H1 (cell line): ENCODE measurements at places on chromosomes 2 and 18.

DNA sequence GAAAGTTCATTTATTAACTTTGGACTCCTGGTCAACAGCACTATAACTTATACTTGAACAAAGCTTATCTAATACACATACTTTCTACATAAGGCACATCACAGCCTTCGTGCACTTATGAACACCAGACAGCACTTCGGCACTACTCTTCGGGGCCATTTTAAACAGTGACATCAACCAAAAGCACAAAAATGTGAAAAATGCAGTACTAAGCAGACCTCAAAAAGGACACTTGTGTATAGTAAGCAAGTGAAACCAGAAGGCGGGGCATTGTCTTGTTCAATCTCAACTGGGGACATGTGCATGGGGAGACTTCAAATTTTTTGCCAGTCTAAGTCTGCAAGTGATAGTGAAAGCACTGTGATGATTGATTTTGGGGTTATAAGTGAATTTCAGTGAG, 163.0 kb downstream of the NCKAP5 start:
- H3K4me1 ChIP-seq, result no peaks in the 10 kb centered on the region
- no peaks in the 10 kb centered on the region for H3K27me3 ChIP-seq
- no peak overlapping the region for H3K4me3 ChIP-seq

DNA sequence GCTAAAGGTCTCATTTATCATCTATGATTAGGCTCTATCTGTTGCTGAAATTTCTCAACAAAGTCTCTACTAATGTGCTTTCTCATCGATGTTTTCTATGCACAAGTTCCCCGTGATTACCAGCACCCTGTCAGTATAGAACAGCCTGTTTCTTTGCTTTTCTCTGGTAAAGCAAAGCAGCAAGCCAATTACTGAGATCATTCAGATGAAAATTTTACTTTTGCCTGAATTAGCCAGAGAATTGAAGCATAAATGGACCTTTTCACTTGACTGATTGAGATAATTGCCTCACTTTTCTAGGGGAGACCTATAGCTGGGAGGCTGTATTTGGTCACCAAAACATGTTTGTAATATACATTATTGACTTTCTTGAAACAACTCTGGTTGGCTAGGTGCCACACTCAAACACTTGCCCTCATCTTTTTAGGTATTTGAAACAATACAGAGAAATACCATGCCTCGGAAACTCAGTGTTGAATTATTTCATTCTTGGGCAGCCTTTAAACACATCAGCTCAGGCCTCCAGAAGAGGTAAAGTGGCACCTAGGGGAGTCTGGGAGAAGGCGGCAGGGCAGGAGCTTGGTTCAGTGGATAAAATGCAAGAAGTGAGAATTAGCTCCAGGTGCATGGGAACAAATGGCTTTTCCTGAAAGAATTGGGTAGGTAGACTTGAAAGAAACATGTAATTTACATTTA, 96.2 kb downstream of the GALNT3 start:
- DNase-seq, result no peak
- peaks cover 14% of the 10 kb centered on the region for H3K4me1 ChIP-seq
- no peaks in the 10 kb centered on the region for H3K27me3 ChIP-seq
- H3K4me3 ChIP-seq, result no peak overlapping the region
- H3K36me3 ChIP-seq, result no peaks in the 10 kb centered on the region

DNA sequence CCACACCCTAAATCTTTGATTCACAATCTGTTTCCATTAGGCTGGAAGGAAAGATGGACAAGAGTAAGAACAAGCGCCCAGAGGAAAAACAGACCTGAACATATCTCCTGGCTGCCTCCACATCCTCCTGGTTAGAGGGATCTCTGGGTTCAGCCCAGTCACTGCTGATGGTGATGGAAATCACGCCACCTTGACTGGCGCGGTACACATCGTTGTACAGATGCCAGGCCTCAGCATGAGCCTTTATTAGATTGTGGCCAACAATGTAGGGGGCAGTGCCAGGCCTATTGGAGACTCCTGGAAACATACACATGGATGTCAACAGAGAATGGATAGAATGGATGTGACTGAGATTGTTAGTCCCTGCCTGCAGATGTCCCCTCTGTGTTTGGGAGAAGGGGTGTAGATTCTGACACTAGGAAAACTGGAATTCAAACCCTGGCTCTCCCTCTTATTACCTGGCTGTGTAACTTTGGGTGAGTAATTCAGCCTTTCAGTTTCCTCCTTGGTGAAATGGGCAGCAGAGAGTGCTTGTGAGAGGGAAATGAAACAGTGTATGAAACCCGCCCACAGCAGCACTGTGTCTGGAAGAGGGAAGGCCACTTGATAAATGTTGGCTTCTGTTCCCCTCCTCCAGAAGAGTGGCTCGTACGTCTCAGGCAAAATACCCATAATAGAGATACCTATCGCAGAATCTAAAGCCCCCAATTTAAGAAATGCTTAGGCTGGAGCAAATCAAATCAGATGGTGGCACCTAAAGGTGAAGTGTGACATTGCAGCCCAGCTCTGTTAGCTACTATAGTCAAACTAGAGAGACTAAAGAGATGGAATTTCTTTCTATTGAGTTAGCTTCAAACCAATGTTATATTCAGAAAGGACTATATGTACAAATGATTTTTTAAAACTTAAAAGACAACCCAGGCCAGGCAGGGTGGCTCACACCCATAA, 36.2 kb downstream of the LCT start:
- no peak for DNase-seq
- H3K4me1 ChIP-seq, result no peaks in the 10 kb centered on the region; the same call in 1 of the 2 replicates
- no peaks in the 10 kb centered on the region for H3K36me3 ChIP-seq
- no peaks in the 10 kb centered on the region for H3K27me3 ChIP-seq
- no peak overlapping the region for H3K27ac ChIP-seq
- H3K4me3 ChIP-seq, result no peak overlapping the region

- H3K36me3 ChIP-seq, result no peaks in the 10 kb centered on the region
- H3K27me3 ChIP-seq, result no peaks in the 10 kb centered on the region
- H3K27ac ChIP-seq, result no peak overlapping the region
- no peak for DNase-seq
- no peak overlapping the region for H3K4me3 ChIP-seq
- no peaks in the 10 kb centered on the region for H3K4me1 ChIP-seq
Measured at GRCh38 chr2:56565143-56565542, 381.4 kb downstream of the CCDC85A start.

DNA sequence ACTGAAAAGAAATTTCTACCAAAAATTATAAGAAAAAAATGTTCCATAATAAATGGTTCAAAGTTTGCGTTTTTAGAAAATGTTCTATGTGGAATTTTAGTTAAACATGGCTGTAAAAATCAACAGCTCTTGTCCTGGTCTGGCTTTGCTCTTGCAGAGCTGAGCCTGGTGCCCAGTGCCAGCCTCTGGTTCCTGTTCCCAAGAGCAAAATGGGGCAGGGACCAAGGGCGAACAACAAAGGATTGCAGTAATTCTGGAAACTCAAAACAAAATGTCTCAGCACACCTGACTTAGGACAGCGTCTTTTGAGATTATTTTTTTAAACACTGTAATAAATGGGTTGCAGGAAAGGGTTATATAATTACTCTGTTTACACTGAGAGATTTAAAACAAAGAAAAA, 174.7 kb downstream of the ANAPC1 start:
- DNase-seq, result no peak
- no peak overlapping the region for H3K4me3 ChIP-seq
- no peaks in the 10 kb centered on the region; the same call in 1 of the 2 replicates for H3K27me3 ChIP-seq
- peaks cover 22% of the 10 kb centered on the region for H3K4me1 ChIP-seq
- no peak overlapping the region for H3K27ac ChIP-seq

- DNase-seq, result no peak
- no peak overlapping the region for H3K4me3 ChIP-seq
- H3K4me1 ChIP-seq, result no peaks in the 10 kb centered on the region; the same call in 1 of the 2 replicates
- peaks cover 33% of the 10 kb centered on the region for H3K36me3 ChIP-seq
- no peaks in the 10 kb centered on the region for H3K27me3 ChIP-seq
Measured at GRCh38 chr2:86038291-86039081, 67.2 kb downstream of the POLR1A start.

DNA sequence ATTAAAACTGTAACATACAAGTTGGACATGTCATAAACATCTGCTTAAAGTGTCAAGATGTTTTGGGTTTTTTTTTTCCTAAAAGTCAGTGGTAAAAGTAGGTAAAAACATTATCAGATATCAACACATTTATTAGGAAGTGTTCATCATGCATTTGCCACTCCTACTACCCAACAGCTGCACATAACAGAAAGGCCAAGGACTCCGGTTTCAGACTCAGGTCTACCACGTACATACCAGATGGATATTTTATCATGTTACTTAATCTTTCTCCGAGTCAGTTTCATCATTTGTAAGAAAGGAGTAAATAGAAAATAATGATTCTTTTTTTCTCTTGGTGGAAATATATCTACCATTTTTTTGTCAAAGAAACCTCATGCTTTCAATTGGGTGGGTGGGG, 192.3 kb downstream of the UBE2E3 start:
- no peaks in the 10 kb centered on the region for H3K4me1 ChIP-seq
- H3K27ac ChIP-seq, result no peak overlapping the region
- H3K27me3 ChIP-seq, result no peaks in the 10 kb centered on the region
- no peak for DNase-seq
